Activated CD4-positive, alpha-beta T cell treated with anti-CD3 and anti-CD28 coated beads for 48 hours (primary cell): ENCODE measurements at places on chromosomes 2 and 18.

- DNase-seq = no peak
These were observed 85.7 kb upstream of the GALNT13 start for GRCh38 chr2:153786016-153786415.

GRCh38 chr2:192044496-192044895 lies 150.2 kb downstream of the TMEFF2 start:
- no peak for DNase-seq

DNA sequence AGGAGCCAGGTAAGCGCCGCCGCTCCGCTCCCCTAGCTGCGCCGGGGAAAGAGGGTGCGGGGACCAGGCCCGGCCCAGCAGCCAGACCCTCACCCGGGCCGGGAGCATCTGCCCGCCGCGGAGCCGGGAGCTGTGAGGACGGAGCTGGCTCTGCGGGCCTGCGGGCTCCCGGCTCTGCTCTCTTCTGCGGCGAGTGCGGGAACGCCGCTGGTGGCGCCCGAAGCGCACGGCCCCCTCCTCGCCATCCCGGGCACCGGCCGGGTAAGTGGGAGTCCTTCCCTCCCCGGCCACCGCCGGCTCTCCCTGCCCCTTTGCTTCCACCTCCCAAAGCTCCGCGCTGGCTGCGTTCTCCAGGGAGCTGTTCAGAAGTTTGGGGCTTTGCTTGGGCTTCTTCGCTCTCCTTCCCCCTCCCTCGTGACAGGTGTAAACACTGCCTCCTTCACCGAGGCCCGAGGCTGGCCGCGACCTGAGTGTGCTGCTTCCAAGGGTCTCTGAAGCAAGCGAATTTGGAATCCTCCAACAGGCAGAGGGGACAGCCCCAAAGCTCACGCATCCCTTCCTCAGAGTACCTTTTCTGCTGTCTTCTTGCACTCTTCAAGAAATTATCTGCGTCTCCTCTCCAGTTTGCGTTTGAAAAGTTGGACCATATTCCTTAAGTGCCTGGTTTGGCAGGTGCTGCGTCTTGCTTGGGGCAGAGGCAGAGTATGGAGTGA lies 632 bp downstream of the AFTPH start:
- peak; percentile 54 for DNase-seq

- DNase-seq = no peak
These were observed 32.7 kb downstream of the APCDD1 start for GRCh38 chr18:10487154-10487553.

DNA sequence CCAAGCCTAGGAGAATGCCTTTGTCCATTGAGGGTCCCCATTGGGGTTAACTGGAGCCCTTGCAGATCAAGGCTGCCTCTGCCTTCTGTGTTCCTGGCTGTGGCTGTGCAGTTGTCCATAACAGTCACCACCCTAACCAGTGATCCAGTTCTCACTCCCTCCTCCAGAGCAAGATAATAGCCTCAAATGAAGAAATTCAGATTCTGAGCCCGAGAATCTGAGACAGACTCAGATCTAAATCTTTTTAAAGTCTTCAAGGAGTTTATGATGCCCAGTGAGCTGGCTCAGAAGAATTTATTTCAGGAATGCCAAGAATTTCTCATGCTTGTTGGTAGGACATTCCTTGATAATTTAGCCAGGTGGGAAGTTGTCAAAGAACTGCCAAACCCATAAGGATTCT lies 44.3 kb upstream of the RAB6C start:
- DNase-seq = no peak

- no peak for DNase-seq
These were observed 1.5 kb downstream of the GPC1 start for GRCh38 chr2:240436683-240437550.

DNA sequence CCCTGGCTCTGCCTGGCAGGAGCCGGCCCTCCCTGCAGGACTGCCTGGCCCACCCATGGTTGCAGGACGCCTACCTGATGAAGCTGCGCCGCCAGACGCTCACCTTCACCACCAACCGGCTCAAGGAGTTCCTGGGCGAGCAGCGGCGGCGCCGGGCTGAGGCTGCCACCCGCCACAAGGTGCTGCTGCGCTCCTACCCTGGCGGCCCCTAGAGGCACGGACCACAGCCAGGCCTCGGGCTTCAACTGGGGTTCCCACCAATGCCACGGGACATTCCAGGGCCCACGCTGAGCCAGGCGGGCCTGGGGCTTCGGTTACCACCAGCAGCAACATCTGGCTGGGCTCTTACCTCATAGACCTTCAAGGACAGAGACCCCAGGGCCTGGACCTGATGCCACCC lies 6.1 kb upstream of the GMPPA start:
- DNase-seq = no peak

GRCh38 chr2:43225093-43225787 lies 1.2 kb downstream of the ZFP36L2 start:
- DNase-seq = peak; percentile 78

GRCh38 chr2:133952896-133953295 lies 301.0 kb upstream of the MGAT5 start:
- DNase-seq = no peak

DNA sequence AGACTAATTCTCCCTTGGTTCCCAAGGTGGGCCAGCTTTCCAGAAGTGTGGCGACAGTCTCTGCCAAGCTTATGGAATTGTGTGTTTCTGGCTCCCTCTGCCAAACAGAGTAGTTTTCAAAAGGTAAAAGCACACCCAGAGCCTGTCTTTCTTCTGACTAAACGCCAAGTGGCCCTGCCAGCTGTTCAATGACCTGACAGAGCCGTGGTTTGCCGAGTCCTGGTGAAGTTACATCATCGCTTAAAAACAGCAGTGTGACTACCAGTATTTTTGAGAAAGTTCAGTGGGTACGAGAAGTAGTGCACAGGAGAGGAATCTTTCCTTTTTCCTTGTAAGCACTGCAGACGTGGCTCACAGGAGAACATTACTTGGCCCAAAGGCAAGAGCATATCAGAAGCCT lies 1.9 kb downstream of the PER2 start:
- DNase-seq = peak; percentile 22

DNA sequence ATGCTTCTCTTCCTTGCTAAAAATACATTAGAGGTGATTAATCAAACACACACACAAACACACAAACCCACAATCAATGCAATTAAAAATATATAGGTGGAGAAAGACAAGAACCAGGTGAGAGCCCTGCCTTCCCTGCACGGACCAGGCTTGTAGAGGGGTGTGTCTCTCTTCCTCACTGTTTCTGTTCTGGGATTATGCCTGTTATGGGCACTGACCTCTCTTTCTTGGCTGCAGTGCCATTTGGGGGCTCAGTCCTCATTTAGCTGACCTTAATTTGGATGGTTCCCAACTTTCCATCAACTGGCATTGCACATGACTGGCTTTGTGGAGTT lies 89.8 kb downstream of the SH3RF3 start:
- no peak for DNase-seq

DNA sequence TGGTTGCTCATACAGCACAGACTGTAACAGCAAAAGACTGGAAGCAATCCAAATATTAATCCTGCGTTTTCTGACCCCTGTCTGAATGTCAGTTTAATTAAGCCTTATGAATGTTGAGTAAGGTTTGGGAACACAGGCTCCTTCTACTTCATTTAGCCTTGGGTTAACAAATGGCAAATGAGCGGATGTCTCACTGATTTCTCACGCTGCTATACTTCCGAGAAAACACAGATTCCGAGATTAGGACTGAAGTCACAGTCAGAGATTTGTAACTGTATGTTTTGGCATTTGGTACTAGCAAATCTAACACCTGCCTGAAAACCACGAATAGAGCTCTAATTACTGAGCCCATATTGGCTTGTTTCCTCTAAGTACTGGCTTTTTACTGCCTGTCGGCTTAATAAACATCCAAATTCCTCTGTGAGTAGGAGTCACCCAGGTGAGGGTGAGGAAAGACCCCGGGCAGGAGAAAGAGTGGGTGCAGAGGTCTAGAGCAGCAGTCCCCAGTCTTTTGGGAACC lies 10.6 kb downstream of the MC5R start:
- DNase-seq = no peak

DNA sequence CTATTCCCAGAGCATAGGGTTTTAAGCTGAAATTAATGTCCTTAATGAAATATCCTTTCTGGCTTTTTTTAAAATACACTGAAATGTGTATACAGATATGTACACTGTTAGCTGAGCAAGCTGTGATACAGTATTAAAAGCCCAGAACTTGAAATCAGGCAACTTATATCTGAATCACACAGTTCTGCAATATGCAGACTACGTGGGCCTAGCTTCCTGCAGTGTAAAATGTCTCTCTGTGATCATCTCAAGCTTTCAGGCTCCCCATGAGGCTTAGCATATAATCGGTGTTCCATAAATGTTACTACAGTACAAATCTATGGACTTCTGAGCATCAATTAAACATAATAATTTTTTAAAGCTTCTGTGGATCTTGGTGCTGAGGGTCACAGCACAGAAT lies 8.2 kb downstream of the FBXO15 start:
- DNase-seq = no peak

- DNase-seq = no peak
These were observed 132.0 kb downstream of the EML6 start for GRCh38 chr2:54855434-54855833.

- no peak for DNase-seq
These were observed 899 bp downstream of the SLC1A4 start for GRCh38 chr2:64989982-64990614.

- DNase-seq = no peak
These were observed 67.2 kb downstream of the KCTD1 start for GRCh38 chr18:26480897-26481795.

GRCh38 chr2:109479804-109480203 lies 134.0 kb downstream of the SEPTIN10 start:
- no peak for DNase-seq
